MM.1S (cell line): ENCODE measurements at places on chromosomes 1 and 21.

DNA sequence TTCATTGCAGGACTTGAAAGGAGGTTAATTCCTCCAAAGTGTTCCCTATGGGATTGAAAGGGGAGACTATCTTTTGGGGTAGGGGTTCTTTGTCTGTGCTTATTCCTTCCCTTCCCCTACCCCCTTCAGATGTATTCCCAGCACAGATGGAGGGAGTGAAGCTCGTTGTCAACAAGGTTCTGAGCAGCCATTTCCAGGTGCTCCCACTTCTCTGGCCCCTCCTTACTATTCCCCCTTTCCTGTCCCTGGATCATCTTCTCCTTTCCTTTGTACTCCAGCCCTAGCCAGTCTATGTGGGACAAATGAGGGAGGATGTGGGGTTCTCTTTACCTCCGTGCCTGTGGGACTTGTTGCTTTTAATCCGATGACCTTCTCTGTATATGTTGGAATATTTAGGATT, 899 bp downstream of the TOMM40L start:
- H3K27ac ChIP-seq = peak overlapping the region; percentile 49; the same call in 1 of the 2 replicates
- H3K27me3 ChIP-seq = no peaks in the 10 kb centered on the region
- no peak for DNase-seq
- peak overlapping the region; percentile 89 for H3K4me3 ChIP-seq
- peaks cover 19% of the 10 kb centered on the region for H3K4me1 ChIP-seq

GRCh38 chr1:95982711-95983110, 738.9 kb upstream of the PTBP2 start:
- H3K4me1 ChIP-seq = no peaks in the 10 kb centered on the region
- no peak for DNase-seq
- H3K27ac ChIP-seq = no peak overlapping the region
- H3K27me3 ChIP-seq = no peaks in the 10 kb centered on the region

DNA sequence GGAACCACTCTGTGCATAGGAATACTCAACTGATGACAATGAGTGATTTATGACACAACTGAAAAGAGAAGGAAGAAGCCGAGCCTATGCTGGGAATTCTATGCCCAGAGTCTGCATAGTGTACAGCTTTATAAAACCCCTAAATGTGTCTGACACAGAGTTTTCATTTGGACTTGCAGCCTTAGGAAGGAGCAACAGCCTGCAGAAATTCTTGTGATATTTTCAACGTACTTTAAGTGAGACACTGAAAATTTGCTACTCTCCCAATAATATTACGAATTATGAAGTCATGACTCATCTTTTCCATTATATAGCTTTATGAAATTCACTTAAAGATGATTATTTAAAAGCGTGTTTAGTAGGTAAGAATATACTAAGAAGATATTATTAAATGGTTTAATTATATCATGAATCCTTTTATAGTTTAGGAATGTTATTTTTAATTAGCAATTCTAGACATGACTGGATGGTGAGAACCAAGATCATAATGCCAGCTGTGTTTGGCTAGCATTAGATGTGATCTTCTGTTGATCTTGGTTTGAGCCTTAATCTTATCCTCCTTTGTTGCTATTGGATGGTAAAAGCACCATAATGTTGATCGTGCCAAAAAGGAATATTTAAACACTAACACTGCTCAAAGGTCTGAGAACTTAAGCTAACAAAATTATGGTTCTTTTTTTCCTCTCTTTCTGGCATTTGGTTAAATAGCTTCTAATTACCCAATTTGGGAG, 785.1 kb upstream of the ADGRL4 start:
- no peaks in the 10 kb centered on the region for H3K4me1 ChIP-seq
- DNase-seq = no peak

- no peak overlapping the region for H3K4me3 ChIP-seq
- no peak overlapping the region for H3K27ac ChIP-seq
- H3K36me3 ChIP-seq = no peaks in the 10 kb centered on the region
- no peak for DNase-seq
These were observed 354.4 kb downstream of the BRINP2 start for GRCh38 chr1:177525176-177525575.

DNA sequence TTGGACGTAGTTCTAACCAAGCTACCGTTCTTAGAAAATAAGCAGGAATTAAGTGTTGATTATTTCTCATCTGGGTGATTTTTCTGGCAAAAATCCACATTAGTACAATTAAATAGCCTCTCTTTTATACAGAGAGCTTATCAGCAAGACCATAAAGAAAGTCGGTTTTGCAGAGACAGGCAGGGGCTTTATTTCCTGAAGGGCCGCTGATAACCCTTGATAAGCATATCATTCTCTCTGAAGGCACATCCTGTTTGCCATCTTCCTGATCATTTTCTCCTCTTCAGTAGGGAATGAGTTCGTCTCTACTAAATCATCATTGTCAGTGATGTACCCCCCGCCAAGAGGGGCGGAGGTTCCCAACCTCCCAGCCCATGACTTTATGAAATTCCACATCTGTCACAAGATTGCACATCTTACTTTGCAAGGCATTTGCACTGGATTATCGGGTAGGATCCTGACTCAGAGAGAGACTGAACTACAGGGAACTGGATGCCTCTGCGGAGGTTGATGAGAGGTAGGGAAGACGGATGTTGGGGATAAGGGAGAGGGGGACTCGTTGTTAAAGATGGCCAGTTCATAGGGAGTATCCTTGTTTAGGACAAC, 115.7 kb downstream of the KCNJ6 start:
- no peak overlapping the region for H3K27ac ChIP-seq
- H3K4me3 ChIP-seq = no peak overlapping the region
- no peak for DNase-seq
- no peaks in the 10 kb centered on the region for H3K27me3 ChIP-seq

DNA sequence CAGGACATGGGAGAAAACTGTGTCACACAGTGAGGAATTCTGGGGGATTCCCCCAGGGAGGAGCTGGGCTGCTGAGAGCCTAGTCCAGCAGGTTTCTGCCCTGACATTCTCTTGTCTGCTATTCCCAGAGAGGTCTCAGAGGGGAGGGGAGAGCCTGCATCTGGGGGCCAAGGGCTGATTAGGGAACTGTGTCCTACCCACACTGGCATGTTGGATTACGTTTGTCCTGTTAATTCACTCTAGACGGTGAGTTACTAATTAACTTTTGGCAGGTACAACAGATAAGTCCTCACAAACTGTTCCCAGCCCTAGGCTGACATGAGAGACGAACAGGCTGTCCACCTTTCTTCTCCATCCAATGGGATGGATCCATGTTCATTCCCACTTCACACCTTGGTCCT, 2.6 kb upstream of the SH3BGRL3 start:
- H3K4me3 ChIP-seq = no peak overlapping the region
- no peak for DNase-seq
- H3K27me3 ChIP-seq = no peaks in the 10 kb centered on the region
- H3K4me1 ChIP-seq = peaks cover 16% of the 10 kb centered on the region
- peaks cover 14% of the 10 kb centered on the region for H3K36me3 ChIP-seq
- no peak overlapping the region for H3K27ac ChIP-seq

- H3K4me3 ChIP-seq = no peak overlapping the region
- no peaks in the 10 kb centered on the region for H3K27me3 ChIP-seq
- no peak overlapping the region for H3K27ac ChIP-seq
- H3K36me3 ChIP-seq = no peaks in the 10 kb centered on the region
These were observed 24.7 kb downstream of the VAMP4 start for GRCh38 chr1:171717062-171717718.

GRCh38 chr1:205983925-205984725, 19.1 kb downstream of the RAB7B start:
- no peak overlapping the region for H3K4me3 ChIP-seq
- H3K27ac ChIP-seq = no peak overlapping the region
- H3K4me1 ChIP-seq = no peaks in the 10 kb centered on the region
- DNase-seq = peak; percentile 76
- H3K36me3 ChIP-seq = no peaks in the 10 kb centered on the region

DNA sequence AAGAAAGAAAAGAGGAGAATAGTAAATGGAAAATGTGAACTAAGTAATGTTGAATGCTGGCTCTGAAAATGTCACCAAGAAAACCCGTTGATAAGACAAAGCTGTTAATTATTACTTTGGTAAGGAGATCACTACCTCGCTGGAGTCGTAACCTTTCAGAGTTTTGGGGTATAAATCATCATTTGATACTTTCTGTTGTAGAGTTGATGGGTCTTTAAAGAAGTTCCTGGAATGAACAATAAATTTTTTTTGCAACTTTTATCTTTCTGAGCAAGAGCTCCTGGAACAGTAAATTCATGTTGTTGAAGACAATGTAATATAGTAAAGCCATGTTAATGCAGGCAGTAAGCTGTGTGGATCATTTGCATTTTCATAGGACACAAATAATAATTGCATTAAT, 46.2 kb downstream of the MAN1A2 start:
- no peaks in the 10 kb centered on the region for H3K36me3 ChIP-seq
- H3K27ac ChIP-seq = no peak overlapping the region
- no peaks in the 10 kb centered on the region for H3K4me1 ChIP-seq

DNA sequence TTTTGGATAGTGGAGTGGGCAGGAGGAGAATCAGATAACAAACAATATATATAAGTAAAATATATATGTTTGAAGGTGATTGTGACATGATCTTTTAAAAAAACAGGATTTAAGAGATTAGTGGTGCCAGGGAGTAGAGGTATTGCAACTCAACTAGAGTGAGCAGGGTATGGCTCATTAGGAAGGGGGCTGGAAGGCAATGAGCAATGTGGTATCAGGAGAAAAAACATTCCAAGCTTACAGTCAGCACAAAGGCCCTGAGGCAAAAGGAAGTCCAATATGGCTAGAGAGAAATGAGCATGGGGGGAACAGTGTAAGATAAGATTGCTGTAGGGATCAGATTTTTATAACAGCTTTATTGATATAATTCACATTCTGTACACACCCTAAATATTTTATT, 5.3 kb upstream of the GADD45A start:
- no peak overlapping the region for H3K27ac ChIP-seq
- H3K27me3 ChIP-seq = no peaks in the 10 kb centered on the region
- no peak overlapping the region for H3K4me3 ChIP-seq
- no peaks in the 10 kb centered on the region for H3K36me3 ChIP-seq
- DNase-seq = no peak

GRCh38 chr1:1179346-1179982, 5.8 kb downstream of the TTLL10 start:
- no peak overlapping the region for H3K4me3 ChIP-seq
- H3K27ac ChIP-seq = no peak overlapping the region
- H3K36me3 ChIP-seq = no peaks in the 10 kb centered on the region
- no peaks in the 10 kb centered on the region for H3K4me1 ChIP-seq

DNA sequence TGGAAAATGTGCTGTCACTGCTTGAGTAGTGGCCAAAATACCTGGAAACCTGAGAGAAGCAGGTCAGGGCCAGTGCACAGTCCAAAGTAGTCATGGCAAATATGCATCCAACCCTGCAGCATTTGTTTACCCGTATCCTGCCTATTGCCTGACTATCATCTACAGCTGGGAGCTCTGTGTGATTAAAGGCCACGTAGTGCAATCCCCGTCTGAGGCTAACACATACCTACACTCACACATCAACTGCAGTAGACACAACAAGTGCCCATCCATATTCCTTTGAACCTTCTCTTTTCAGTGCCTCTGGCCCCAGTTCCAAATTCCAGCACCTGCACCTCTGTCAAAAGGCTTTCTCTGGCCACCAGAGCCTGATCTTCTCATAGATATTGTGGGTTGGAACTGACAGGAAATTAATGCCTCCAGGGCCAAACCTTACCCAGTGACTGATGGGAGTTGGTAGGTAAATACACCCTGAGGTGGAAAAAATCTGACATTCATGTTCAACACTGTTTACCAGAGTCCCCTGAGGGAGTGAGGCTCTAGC, 383.0 kb downstream of the SETD4 start:
- no peak overlapping the region for H3K4me3 ChIP-seq
- DNase-seq = no peak
- no peaks in the 10 kb centered on the region for H3K36me3 ChIP-seq
- H3K27ac ChIP-seq = no peak overlapping the region
- peaks cover 3% of the 10 kb centered on the region; the same call in 1 of the 2 replicates for H3K4me1 ChIP-seq

DNA sequence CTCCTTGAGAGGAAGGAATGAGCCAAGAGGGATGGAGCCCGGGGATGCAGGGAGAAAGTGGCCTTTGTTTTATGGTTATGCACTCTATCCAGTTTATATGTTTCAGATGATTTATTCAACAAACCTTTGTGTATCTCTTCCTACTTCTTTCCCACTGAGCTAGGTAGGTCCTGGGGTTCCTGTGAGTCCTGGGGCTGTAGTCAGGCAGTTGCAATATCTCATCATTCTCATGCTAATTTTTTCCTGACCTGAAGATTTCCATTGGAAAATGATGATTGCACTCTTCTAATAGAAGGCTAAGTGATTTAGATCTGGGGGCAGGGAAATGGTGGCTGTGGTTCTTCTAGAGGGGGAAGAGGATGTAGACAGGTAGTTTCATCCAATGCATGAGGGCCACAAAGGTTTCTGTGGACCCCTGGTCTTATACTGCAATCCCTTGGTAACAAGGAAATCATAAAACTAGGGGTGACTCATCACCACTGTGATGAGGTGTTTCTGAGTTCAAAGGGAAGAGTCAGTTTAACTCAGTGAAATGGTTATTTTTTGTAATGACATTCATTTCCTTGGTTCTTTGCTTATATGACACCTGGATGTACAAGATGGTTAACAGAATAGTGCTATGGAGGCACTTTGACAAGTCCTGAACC, 20.2 kb downstream of the B3GALT5 start:
- no peaks in the 10 kb centered on the region for H3K36me3 ChIP-seq
- no peak overlapping the region for H3K4me3 ChIP-seq
- no peaks in the 10 kb centered on the region for H3K27me3 ChIP-seq
- no peak overlapping the region for H3K27ac ChIP-seq

DNA sequence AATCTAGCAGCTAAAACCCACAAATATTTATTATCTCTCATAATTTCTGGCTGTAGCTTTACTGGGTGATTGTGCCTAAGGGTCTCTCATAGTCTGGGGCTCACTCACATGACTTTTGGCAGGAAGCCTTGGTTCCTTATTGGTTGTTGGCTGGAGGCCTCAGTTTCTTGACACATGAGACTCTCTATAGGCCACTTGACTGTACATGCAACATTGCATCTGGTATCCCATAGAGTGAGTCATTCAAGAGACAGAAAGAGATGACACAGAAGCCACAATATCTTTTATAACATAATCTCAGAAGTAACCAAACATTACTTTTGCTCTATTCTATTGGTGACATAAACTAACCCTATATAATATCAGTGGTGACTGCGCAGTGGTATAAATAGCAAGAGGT, 128.5 kb upstream of the HNRNPU start:
- H3K36me3 ChIP-seq = no peaks in the 10 kb centered on the region
- H3K27me3 ChIP-seq = no peaks in the 10 kb centered on the region
- H3K27ac ChIP-seq = no peak overlapping the region
- H3K4me3 ChIP-seq = no peak overlapping the region
- DNase-seq = no peak

GRCh38 chr1:10962483-10962882, 50.0 kb upstream of the TARDBP start:
- no peaks in the 10 kb centered on the region for H3K36me3 ChIP-seq
- no peak for DNase-seq
- H3K4me3 ChIP-seq = no peak overlapping the region

DNA sequence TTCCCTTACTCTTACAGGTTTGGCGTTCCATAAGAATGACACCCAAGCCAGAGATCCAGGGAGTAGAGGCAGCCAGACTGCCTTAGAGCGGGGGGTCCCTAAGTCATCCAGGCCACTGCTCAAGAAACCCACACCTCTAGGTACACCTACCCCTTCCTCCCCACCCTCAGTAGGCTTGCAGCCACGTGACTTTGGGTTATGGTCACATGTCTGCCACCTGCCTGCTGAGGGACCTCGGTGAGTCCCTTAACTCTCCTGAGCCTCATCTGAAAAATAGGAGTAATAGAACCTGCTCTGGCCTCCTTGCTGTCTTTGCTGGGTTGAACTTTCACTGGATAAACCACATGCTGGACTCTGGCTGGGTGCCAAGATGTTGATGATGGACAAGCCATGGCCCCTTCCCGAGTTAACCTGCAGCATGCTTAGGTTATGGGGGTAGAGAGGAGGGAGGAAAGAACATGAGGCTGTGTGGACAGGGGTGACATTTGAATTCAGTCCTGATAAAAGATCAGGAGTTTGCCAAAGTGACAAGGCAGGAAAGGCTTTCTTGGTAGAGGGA, 4.5 kb downstream of the RPS6KA1 start:
- no peak overlapping the region for H3K27ac ChIP-seq
- H3K4me3 ChIP-seq = no peak overlapping the region
- H3K36me3 ChIP-seq = no peaks in the 10 kb centered on the region
